ENCODE measurements at places on chromosomes 7 and 10.

- DNase-seq: no peak
These were observed 61.8 kb upstream of the MET start for GRCh38 chr7:116610210-116610609.

DNA sequence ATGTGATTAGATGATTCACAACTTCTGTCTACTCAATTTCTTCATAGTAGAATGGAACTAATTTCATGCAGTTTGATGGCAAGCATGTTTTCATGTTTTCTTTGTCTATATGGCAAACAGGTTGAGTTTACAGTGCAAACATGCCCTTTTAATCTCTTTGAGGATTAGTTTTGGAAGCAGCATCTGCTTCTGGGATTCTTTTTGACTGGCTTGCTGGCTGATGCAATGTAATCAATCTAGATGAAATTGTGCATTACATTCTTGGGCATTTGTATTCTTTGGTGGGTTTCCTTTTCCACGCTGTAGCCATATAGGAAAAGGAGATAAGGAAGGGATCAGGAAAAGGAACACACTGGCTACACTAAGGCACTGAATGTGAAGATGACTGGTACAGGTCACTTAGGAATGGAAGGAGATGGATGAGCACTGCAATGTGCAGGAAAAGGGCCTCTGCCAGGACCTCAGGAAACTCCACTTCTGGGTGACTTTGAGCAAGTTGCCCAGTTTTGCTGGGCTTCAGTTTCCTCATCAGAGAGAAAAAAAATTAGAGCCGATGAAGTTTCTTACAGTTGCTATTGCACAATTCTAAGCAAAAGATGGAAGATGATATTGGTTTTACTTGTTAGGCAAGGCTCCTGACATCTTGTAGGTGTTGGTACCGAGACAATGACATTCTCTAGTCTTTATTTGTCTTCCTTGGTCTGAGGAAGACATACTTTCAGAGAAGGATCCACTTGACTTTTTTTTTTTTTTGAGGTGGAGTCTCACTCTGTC is 269.1 kb downstream of the SUGCT start:
- DNase-seq: no peak

DNA sequence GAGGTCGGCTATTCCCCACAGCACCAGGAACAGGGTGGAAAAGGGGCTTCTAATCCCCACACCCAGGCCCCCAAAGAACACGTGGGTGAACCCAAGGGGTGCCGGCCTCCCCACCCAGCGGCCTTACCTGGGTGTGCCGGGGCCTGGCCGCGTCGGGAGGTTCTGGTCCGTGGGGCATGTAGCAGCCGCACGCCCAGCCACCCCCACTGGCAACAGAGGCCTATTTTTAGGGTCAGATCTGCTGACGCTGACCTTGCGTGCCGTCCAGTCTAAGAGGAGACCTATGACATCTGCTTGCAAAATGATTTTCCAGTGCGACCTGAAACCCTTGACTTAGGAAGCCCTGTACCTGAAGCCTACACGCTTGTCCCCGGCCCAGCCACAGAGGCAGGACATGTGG is 38.0 kb upstream of the SAMD8 start:
- no peak for DNase-seq

DNA sequence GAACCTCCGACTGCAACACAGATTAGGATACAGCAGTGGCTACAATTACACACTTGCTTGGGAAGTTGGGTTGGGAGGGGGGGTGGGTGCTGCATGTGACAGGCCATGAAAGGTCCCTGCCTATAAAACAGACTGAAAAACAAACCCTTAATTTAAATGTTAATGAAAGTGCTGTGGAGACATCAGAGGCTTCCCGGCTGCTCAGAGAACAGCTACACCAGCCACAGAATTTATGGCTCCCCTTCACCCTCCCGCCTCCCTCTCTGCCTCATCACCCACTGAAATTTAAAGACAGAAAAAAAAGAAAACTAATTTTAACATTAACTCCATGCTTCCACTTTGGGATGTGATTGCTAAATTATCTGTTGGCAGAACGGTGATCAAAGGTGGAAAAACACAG is 34.7 kb downstream of the FBXW4 start:
- no peak for DNase-seq

DNA sequence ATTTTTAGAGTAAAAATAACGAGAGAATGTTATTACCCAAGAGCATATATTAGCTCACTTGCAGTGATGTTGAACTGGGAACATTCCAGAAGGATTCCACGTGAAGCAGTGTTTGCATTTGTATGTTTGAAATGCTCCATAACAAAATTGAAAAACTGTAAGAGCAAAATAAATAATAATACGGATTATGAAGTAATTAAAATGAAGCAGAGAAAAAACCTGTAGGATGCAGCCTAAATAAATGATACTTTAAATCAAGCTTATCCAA is 203.3 kb downstream of the BAMBI start:
- DNase-seq: no peak

DNA sequence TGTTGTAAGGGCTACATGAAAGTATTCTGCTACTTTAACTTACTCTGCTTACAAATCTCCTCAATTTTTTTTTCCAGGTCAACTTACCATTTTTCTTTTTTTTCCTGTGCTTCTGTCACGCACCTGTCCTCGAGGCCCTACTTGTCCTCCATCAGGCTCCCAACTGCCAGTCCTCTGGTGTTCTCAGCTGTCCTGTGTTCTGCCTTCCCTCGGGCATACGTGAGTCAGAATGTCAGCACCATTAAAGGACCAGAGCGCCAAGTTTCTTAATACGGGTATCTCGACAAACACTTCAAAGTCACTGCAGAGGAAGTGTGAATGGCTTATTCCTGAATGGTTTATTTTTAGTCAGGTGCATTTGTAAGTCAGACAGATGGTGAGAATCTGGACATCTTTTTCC is at the start of gene TEX47:
Gene TEX47 (minus strand): TSS at position 185 of the 400 bp plus-strand sequence. CDS start 795 bp downstream, outside the sequence.
- DNase-seq: no peak

DNA sequence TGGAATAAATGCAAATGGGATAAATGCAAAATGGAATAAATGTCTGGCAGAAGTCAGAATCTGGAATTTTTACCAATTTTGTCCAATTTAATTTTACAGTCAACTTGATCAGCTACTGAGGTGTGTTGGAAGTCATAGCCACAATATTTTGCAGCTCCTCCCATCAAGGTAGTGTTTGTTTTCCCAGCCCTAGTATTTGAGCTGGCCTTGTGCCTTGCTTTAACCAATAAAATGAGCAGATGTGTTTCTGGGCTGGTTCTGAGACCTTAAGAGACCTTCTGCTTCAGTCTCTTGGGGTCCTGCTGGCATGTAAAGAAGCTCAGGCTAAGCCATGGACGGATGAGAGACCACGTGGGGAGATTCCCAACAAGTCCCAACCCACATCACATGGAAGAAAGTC is 42.7 kb upstream of the RSBN1L start:
- no peak for DNase-seq

DNA sequence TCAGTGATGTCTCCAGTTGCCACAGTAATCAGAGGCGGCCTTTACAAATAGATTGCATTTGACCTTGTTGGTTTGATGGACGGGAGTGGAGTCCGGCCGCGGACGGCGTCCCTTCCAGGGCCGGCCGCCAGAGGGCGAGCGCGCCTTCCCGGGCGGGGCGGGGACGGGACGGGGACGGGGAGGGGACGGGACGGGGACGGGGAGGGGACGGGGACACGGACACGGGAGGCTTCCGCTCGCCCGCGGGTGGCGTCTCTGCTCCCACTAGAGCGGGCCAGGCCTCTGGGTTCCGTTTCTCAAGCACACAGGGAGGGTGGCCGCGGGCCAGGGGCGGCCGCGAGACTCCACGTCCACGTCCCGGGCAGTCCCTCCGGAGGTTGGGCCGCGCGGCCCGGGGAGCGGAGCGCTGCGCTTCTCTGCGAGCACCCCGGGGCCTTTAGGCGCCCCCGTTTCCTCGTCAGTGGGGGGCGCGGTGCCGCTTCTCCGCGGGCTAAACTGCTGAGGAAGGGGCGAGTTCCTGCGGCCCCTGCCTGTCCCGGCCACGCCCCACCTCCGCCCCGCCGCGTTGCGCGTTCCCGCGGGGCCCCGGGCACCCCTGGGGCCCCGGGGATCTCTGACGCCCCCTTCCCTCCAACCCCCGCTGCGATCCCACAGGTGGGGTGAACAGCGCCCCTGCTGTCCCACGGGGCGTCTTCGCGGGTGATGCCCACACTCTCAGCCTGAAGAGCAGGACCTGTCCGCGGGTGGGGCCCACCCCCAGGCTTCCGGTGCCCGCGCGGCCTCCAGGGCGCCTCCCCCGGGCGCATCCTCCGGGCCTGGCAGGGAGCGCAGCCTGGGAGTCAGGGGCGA is 84.2 kb upstream of the MKI67 start:
- DNase-seq: peak; percentile 52

- DNase-seq: no peak
These were observed 9.6 kb downstream of the MYO1G start for GRCh38 chr7:44969049-44969700.

GRCh38 chr10:3622427-3622826 is 162.6 kb downstream of the KLF6 start:
- DNase-seq: no peak

DNA sequence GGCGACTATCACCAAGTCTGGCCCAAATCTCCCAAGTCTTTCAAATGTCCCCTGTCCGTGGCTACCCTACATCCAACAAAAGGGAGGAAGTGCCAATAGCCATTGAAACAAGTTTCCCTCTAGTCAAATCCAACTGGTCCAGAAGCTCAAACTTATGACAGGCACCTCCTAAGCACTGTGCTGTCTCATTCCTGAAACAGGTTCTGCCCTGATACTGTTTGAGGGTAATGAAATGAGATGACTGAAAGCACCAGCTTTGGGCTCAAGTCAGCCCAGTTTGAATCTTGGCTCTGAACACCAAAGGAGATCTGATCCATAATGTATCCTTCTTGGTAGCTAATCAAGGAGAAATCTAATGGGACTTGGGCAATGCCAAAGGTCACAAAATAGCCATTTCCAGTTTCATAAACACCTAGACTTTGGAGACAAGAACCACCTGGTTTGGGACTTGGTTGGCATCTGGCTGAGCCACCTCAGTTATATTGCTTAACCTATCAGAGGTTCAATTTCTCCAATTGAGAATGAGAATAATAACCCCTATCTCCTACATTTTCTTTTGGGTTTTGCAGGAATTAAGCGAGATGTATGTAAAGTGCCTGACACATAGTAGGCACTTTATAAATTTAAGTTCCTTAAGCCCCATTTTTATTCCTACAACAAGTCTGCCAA is 34.7 kb upstream of the ARID5B start:
- DNase-seq: no peak

- no peak for DNase-seq
These were observed 5.7 kb upstream of the UCMA start for GRCh38 chr10:13239923-13240322.

GRCh38 chr7:51316262-51316665 is 345 bp downstream of the COBL start:
- DNase-seq: no peak

DNA sequence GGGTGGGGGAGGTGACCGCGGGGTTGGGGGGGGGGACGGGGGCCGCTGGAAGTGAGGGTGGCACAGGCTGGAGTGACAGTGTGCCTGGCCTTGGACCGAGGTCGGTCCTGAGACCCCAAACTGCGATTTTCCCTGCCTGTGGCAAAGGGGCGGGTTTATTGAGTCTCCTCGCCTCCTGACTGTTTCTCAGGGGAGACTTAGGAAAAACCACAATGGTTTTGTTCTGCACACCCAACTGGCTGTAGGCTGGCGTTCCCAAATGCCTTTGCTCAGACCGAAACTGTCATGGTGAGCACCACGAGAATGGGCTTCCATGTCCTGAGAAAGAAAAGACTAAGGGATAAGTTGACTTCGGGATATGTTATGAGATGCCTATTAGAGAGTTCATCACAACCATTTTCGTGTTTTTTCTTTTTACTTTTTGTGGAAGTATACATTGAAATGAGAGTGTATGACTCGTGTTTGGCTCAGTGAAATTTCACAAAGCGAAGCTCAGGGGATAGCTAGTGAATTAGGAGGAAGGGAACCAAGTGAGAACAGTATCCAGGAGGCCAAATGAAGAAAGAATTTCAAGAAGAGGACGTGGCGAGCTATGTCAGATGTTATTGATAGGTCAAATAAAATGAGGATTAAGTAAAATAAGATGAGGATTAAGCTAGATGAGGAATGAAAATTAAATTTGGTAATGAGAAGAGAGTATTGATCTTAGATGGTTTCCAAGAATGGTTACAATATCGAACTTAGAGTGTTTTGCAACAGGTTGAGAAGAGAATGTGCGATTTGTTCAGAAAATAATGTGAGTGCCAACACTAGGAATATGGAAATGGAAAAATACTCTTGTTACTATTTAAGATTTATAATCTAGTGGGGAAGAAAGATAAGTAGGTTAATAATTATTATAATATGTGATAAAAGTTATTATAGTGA is 918 bp downstream of the NET1 start:
- DNase-seq: no peak

All from stimulated activated CD4-positive, alpha-beta T cell treated with anti-CD3 and anti-CD28 coated beads, TNF-alpha, amount 100 ng/mL, for 4 hours (primary cell).